ENCODE measurements at places on chromosomes 7 and 10.

DNA sequence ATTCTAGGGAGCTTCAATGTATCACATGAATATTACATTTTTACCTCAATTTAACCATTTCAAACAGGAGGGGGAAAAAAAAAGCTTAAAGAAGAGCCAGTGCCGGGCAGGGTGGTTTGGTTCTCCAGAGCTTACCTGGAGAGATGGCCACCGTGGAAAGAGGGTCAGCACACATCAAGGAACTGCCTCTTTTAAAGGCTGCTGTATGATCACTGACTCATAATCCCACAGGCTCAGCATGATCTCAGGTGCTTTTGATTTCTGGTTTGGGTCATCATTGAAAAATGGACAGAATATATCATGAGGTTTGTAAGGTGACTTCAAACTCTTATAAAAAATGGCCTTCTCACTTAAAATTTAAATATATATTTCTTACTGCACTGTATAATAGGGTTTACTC lies 67.5 kb upstream of the MDFIC start:
- DNase-seq: no peak

DNA sequence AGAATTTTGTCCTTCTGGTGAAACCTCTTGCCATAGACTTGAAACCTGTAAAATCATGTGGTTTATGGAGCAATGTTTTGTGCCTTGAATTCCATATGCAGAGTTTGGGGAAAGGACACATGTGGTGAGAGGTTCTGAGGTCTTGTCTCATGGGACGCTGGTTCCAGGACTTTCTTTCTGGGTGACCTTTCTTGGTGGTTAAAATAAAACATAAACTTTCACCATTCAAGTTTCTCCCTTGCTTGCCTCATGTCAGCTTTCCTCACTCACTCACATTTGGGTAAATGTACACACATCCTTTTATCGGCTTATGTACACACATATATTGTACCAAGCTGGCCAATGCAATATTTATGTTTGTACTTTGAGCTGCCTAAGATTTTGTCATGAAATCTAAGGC lies 144.9 kb upstream of the CELF2 start:
- DNase-seq: no peak

- no peak for DNase-seq
These were observed 218 bp downstream of the GDI2 start for GRCh38 chr10:5813091-5813340.

GRCh38 chr7:104142147-104142546 lies 65.7 kb downstream of the ORC5 start:
- DNase-seq: no peak

GRCh38 chr7:41754046-41754445 lies 51.2 kb upstream of the INHBA start:
- no peak for DNase-seq

DNA sequence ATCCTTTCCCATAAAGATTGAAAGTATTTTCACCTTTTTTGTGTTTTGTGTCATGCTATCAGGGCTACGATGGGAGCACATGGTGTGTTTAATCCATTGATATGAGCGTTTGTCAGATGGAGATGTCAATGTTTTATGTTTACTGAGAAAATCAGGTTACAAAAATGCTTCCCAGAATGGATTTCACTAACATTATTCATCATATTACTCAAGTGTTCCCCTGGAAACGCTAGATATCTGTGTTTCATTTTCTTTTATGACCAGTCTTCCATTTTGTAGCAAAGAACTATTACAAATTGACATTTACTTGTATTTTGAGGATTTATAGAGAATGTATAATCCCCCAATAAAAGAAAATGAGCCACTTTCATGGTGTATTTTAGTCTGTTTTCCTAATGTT lies 293.5 kb upstream of the AKR1E2 start:
- no peak for DNase-seq

DNA sequence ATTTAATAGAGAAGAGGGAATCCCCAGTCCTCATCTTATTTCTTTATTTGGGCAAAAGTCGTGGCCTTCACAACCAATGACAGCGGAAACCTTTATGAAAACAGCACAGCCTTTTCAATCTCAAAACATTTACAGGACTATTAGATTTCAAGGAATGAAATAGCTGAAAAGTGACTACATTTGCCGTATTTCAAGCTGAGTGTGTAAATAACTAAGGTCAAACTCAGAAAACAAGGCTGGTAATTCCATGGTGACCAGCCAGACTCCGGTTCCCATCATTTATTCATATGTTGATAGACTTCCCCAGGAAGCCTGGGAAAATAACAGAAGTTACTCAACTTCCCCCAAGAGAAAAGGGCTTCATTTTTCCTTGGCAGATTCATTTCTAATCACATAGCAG lies 457.3 kb upstream of the NFE2L3 start:
- DNase-seq: no peak

DNA sequence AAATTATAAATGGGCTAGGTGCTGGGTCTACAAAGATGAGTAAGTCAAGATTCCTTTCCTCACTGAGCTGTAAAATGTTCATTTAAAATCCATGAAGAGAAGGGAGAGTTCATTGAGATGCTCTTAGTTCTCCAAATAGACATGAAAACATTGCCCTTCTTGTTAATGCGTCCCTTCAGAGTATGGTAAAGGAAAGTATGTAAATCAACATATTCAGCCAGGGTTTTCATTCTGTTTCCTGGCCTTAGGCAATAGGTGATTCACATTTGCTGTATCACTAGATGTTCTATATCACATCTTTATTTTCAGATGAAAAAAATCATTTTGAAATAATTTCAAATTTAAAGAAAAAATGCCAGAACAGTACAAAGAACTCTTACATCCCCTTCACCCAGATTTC lies 5.4 kb downstream of the ANKIB1 start:
- no peak for DNase-seq

GRCh38 chr7:69898189-69898588 lies 299.9 kb downstream of the AUTS2 start:
- no peak for DNase-seq

- no peak for DNase-seq
These were observed 70.8 kb downstream of the SGMS1 start for GRCh38 chr10:50552771-50553535.

DNA sequence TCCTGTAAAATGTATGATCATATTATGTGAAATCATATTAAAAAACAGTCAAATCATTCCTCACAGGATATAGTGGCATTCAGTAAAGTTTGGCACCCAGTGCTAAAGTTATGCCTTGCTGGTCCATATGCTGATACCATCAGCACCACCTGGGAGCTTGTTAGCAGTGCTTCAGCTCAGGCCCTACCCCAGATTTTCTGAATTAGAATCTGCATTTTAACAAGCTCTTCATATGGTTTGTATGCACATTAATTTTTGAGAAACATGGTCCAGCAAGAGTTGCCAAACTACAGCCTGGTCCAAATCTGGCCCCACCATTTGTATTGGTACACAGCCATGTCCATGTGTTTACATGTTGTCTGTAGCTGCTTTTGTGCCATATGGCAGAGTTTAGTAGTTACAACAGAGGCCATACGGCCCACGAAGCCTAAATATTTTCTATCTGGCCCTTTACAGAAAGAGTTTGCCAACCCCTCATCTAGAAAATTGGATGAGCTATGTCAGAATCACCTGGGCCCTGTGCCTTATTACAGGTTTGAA lies 30.1 kb downstream of the RAB18 start:
- DNase-seq: no peak

- no peak for DNase-seq
These were observed 27.5 kb downstream of the NOD1 start for GRCh38 chr7:30450983-30451497.

GRCh38 chr10:3963191-3963673 lies 178.2 kb upstream of the KLF6 start:
- DNase-seq: no peak

DNA sequence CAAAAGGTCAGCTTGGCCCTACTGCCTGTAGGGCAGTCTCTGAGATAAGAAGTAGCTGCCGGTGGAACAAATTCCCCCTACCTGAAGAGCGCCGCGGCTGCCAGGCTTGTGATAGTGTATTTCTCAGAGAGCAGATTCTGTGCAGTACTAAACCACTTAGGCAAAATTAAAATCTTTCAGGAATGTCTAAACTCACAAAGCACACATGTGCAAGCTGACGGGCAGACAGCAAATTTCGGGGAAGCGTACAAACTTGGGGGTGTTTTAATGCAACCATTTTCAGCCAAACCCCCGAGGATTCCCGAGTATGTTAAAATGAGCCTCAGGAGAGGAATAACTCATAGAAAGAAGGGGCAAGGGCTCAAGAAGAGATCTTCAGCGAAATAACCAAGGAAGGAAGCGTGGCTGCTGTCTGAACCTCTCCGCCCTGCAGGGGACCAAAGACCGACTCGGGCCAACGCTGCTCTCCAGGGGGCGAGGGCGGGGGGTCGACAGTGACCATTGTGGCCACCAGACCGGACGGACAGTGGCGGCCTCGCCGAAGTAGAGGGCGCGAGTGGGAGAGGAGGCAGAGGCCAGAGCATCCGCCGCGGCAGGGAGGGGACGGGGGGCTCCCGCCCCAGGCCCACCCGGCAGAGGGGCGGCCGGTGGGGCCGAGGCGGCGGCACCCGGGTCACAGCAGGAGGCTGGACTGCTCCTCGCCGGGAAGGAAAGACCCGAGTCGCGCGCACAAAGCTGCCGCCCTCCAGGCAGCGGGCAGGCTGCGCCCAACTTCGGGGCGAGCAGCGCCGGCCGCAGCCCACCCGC lies 819 bp downstream of the HYCC1 start:
- DNase-seq: no peak

DNA sequence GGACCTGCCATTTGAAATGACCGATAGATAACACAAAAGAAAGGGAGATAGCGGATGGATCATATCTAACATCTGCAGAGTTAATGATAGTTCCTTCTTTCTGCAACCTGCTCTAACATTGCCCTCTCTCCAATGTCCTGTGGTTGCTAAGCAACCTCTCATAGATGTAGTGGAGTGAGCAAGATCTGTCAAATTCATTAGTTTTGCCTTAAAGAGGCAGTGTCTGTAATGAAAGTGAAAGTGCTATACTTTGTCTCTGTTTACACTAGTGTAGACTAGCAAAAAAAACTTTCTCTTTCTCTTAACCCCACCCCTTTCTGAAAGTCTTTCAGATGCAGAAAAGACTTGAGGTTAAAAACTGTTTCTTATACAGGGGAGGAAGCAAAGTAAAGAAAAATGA lies 1196.9 kb downstream of the SORCS3 start:
- DNase-seq: no peak

DNA sequence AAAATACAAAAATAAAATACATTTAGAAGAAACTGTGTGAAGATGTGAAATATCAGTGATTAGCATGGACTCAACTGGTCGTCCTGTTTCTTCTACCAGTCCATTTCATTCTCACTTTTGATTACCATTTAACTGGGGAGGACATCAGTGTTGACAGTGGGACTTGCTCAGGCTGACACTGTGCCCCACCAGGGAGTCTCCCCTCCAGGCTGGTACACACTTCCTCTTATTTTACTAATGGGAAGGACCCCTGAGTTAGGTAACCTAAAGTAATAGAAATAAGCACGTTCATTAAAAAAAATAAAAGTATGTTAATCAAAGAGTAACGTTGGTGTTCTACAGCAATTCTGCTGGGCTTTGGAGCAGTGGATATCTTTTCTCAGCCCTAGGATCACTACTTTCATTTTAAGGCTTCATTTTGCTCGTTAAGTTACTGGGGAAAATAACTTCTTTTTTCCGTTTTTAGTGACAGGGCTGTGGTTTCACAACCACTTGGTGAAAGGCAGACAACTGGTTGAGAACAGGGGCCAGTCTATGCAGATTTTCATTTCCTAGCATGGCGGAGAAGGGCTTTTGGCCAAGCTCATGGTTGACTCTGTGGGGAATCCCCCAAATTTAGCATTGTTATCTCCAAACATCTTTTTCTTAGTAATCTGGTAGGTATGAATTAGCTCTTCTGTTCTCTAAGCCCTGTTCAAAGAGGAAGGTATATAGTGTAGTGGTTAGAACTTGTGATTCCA lies 2.1 kb downstream of the SNX10 start:
- no peak for DNase-seq

DNA sequence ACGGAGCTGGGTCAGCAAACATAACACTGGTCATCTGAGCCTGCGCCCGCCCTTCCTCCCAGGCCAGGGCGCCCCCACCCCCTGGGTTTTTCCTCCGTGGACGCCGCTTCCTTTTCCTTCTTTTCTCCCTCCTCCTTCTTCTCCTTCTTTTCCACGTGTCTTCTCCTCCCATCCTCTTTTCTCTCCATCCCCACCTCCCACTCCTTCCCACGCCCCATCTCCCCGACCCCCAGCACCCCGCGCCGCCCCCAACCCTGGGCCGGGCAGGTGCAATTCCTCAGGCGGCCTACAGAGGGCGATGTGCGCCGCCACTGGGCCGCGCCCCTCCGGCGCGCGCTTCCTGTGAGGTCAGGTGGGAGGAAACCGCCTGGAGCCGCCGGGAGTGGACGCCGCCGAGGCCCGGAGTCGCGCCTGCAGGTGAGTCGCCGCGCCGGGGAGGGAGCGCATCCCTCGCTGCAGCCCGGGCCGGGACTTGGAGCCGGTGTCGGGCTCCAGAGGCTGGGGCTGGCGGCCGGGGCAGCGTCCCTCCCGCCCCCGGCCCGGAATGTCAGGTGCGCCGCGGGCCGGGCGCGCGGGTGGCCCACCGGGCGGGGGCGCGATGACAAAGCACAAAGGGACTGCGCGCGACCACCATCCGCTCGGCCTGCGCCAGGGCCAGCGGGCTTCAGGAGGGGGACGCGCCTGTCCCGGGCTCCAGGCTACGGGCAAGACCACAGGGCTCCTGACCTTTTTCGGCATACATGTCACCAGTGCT lies at the start of gene FAM241B:
FAM241B (plus strand) TSS at position 351 of the 754 bp plus-strand sequence. CDS start 1,497 bp downstream, outside the sequence.
- peak; percentile 47 for DNase-seq

DNA sequence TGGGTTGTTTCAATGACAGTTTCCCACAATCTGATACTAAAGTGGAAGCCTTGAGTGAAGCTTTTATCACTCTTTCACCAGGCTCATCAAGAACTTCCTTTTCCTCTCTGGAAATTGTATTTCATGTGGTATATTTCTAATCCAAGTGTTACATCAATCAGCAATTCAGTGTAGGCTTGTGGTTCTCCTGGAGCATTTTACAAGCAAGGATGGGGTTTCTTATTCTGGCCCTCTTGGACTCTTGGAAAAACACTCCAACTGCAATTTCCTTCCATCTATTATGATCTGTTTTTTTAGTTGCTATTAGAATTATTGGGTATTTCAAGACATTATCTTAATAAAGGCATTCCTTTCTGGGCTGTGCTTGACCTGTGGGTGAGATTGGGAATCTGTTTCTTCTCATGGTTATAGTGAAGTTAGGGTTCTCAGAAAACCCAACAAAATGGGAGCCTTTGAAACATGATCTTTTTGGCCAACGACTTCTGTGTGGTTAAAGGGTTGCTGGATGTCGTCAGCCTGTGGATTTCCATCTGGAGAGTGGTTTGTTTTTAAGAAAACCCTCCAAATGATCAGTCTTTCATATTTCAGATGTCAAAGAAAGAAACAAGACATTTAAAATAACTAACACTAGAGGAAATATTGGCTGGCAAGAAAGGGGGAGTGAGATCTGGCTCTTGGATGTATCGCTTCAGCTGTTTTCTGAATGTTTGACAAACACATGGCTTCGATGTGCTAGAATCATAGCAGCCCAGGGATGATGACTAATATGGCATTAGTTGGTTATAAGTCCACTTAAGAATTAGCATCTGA lies 540.2 kb downstream of the LRMDA start:
- no peak for DNase-seq

DNA sequence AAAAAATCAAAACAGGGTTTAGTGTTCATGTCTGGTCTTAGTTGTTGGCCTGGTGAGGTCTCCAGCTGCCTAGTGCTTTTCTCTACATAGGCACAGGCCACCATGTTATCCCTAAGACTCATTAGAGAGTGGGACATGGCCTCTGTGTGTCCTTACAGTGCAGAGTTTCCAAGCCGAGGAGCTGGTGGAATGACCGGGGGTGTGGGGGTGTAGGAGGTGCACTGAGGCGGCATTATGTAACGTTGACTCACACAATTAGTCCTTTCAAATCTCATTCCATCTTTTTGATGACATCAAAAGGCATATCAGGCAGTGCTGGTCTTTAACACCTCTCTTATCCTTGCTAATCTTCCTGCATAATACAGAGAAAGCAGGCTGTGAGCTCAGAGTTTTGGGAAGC lies 71.3 kb downstream of the MTPN start:
- DNase-seq: no peak
